ENCODE measurements at places on chromosomes 7 and 10. TPM values are rescaled to one million over a fixed set of nuclear protein-coding genes. Genes with fewer than 3 reads are reported as not detected.

The TWIST1 gene
- polyA plus RNA-seq, result 6.6 TPM

DNA sequence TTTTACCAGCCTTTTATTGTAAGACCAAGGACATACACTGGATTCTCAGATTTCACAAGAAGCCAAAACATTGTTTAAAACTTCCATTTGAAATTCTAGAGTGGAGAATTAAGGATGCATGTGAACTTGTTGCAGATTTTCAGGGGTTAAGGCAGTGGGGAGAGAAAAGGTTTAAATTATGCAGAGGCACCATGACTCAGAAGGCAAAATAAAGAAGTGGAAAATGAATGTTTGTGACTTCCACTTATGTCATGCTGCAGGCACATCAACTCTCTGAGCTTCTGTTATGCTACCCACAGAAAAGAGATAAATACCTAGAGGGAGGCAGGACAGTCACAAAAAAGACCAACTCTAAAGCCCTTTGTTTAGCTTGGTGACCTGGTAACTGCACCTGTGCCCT, 84.4 kb upstream of the BET1 start:
- no peak for DNase-seq

The WAPL gene
- polyA plus RNA-seq, result 56.2 TPM

The GPR15LG gene
- polyA plus RNA-seq, result 0.52 TPM

DNA sequence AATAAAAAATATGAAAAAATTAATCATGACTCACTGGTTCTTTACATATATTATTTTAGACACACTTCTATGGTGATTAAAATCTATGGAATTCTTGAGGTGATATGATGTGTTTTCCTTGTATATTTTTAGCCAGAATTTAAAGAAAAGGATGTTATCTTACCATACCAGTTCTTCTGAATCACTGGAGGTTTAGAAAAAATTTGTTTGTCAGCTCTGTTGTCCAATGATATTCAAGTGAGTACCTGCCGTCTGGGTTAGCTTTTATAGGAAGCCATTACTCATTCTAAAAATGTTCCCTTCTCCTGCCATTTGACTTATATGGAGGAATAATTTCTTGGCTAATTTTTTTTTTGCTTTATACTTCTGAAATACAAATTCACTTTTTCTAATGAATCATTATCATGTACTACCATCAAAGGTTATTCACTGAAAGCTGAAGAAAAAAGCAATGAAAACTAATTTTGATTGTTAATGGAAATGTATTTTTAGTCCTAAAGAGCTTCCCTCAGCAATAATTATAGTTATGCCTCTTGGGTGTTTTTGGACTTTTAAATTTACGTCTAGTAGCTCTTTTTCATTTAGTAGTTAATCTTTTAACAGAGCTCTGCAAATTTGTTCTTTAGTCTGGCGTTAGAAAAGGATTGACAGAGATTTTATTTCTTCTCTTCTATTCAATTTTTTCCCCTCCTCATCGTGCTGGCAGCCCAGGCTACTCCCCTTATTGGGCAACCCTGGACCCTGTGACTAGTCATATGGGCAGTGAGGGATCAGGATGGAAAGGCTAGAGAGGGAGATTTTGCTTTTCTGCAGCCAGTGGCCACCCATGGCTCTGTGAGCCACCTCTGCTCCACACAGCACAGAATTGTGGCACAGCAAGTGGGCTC, 434.2 kb downstream of the LRMDA start:
- DNase-seq, result no peak

The CXCL12 gene
- 417 TPM for polyA plus RNA-seq

DNA sequence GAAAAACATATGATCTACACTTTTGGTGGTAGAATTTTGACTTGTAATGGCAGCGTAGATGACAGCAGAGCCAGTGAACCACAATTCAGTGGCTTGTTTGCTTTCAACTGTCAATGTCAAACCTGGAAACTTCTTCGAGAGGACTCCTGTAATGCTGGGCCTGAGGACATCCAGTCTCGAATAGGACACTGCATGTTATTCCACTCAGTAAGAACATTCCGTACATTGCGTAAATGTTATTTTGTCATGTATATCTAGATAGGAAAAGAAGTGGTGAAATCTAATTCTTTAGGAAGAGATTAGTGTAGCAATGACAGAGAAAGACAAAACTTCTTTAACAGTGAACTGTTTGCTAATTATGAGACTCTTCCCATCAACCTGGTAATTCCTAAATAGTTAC, 112.9 kb downstream of the PODXL start:
- DNase-seq, result no peak

The STAG3 gene
- polyA plus RNA-seq, result 30.7 TPM

The TRAPPC14 gene
- 22.3 TPM for polyA plus RNA-seq

The FAM221A gene
- 27.9 TPM for polyA plus RNA-seq

GRCh38 chr10:7374795-7375194, 36.0 kb downstream of the SFMBT2 start:
- DNase-seq, result no peak

DNA sequence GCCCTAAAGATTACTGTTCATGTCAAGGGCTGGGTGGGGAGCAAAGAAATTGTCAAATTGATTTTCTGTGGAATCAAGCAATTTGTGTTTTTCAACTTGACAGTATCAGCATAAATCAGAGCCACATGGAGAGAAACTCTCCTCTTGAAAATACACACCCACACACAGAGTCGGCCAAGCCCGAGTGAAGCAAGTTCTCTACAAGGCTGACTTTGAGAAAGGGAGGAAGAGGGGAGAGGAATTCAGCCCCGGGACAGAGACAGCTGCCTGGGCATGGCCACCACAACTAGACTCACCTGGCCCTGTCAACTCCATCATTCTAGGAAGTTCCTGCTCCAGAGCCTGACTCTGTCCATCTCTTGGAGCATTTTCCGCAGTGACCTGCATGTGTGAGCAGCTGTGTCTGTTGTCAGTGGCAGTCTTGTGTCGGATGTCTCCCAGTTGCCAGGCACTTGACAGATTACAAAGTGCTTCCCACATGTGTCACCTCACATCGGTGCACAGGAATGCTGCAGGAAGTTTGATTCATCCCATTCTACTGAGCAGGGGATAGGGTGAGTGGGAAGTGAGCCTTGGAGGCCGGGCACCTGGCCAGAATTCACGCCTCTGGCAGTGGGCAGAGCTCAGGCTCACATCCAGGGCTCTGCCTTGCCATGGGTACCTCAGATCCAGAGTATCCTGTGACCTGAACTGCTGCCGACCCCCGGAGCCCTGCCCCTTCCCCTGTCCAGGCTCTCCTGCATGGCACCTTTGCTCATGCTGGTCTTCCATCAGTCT, 37.9 kb downstream of the ADAM12 start:
- peak; percentile 57 for DNase-seq

GRCh38 chr7:47331179-47331565, 250.7 kb downstream of the TNS3 start:
- DNase-seq, result no peak

The CLEC2L gene
- polyA plus RNA-seq, result 0.68 TPM

GRCh38 chr10:7423521-7423920, 12.7 kb upstream of the SFMBT2 start:
- no peak for DNase-seq

The RBM28 gene
- polyA plus RNA-seq, result 62.6 TPM

GRCh38 chr7:142443216-142444010, 185.6 kb upstream of the PRSS58 start:
- DNase-seq, result no peak

GRCh38 chr7:98674461-98674860, 57.4 kb downstream of the NPTX2 start:
- no peak for DNase-seq

- DNase-seq, result no peak
Measured at GRCh38 chr7:43914795-43915194, 8.4 kb upstream of the URGCP start.

- no peak for DNase-seq
Measured at GRCh38 chr10:14403881-14404623, 73.3 kb upstream of the FRMD4A start.

DNA sequence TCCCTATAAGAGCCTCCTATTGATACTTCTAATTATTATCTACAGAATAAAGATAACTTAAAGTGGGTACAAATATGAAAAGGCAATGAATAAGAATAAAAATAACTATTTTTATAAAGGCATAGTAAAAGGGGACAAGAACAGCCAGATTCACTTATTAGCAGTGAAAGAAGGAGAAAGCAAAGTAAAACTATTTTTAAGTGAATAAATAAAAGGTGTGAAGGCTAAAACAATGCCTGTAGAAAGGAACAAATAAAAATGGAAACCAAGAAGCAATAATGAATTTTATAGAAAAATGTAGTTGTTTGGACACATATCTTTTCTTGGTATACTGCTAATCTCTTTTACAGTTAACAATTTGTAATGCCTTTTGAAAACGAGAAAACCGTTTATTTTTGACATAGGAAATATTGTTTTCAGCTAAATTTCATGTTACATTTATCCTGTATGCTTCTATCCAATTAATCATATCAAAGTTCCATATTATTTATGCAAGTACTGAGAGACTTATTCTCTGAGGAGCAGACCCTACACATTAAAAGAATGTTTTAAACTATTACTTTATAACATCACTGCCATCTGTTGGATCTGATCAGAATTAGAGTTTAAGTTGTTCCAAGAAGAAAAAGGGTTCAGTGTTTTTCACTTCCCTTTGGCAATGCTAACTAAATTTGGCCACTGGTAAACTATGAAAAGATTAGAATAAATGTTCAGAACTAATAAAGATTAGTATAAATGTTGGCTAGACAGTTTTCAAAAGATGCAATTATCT, 59.1 kb downstream of the ARMC3 start:
- peak; percentile 52 for DNase-seq

All from left kidney (tissue), 8 donors.